Stimulated activated CD4-positive, alpha-beta T cell treated with anti-CD3 and anti-CD28 coated beads, Interleukin-1b, Interleukin-23, amount 100 ng/mL, for 1 hour (primary cell): ENCODE measurements at places on chromosomes 5 and 9.

- no peak for DNase-seq
Measured at GRCh38 chr5:59327191-59327980, 566.1 kb downstream of the PDE4D start.

- no peak for DNase-seq
Measured at GRCh38 chr9:121902461-121903135, 190.5 kb downstream of the TTLL11 start.

DNA sequence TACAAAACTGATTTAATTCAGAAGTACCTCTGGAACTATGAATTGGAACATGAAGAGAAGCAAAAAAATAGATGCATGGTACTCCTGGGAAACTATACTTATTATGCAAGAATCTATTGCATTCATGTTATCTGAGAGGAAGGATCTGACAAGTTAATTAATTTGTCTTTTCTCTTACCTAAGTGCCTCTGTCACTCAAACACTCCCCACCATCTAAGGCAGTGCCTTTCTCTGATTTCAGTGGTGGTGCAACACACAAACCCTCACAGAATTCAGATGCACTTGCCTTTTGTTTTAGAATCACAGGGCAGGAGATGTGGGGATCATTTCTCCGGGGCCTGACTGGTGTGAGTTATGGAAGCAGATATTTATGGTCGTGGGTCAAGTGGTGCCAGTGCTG, 52.5 kb upstream of the C9orf72 start:
- no peak for DNase-seq

DNA sequence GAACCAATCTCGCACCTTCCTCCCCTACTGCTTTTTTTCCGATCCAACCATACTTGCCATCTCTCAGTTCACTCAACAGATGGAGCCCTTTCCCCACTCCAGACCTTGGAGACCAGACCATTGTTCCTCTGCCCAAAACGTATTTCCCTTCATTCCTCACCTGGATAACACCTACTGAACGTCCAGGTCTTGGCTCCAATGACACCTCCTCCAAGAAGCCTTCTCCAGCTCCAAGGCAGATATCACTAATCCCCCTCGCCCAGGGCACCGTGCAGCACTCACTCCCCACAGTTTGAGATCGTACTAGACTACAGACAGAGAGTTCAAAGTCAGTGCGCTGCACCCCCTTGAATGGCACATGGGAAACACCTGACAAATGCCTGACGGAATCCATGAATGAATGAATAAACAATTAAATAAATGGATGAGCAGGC, 47.1 kb upstream of the AKNA start:
- DNase-seq, result no peak

GRCh38 chr9:78298046-78298765, 1.3 kb downstream of the PSAT1 start:
- peak; percentile 17 for DNase-seq

DNA sequence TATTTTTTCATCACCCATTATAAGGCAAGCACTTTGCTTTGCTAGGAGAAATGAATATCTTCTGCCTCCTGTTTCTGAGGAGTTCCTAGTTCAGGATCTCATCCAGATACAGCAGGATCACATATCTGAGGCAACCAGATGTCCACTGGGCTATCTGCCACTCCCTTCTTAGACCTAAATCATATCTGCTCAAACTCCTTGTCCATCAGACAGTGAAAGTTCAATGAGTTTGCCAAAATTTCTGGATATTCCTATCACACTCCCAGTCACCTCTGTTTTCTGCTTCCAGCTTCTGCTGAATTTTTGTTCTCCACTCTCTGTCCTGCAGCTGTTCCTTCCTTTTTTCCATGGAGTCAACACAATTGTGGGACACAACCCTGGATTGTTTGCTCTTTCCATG, 54.2 kb upstream of the BASP1 start:
- no peak for DNase-seq

DNA sequence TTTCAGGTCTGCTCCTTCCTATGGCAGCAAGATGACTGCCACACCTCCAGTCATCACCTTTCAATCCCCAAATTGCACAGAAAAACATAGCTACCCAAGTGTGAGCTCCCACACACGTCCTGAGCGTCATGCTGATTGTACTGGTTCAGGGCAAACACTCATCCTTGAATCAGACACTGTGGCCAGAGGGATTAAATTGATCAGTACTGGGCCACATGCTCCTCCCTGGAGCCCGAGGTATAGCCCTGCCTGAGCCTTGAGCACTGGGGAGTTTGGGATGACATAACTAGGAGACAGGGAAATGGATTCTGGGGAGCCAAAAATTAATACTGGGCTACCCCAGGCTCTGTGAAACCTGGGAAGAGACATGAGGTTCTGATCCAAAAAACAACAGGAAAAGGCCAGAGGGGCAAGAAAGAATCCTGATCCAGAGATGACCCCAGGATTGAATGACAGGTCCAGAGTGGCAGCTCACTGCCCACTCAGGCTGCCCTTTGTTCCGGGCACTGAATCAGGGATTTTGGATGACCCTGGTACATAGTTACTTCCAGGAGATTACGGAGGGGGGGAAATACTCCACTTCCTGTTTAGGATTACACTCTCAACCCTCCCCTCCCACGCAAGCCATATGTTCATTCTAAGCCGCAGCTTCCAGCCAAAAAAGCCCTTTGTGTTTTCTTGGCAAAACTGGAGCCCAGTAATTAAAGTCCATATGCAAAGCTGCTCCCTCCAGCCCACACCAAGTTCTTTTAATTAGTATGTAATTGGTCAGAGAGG, 141.6 kb upstream of the SPRY4 start:
- DNase-seq, result no peak

- DNase-seq, result no peak
Measured at GRCh38 chr9:87180361-87180760, 233.1 kb upstream of the GAS1 start.

DNA sequence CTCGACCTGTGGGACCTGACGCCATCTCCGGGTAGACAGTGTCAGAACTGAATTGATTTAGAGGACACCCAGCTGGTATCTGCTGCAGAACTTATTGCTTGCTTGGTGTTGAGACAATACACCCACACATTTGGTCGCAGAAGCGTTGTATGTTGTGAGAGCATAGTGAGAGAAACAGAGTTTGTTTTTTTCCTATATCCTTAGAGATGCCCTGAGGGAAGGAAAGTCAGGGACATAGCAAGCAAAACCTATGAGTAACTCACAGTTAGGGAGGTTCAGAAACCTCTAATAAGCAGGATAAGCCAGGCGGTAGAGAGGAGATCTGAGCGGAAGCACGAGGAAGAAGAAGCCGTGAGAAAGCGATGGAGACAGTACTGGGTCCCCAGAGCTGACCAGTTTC, 59.8 kb downstream of the PTCD2 start:
- no peak for DNase-seq

DNA sequence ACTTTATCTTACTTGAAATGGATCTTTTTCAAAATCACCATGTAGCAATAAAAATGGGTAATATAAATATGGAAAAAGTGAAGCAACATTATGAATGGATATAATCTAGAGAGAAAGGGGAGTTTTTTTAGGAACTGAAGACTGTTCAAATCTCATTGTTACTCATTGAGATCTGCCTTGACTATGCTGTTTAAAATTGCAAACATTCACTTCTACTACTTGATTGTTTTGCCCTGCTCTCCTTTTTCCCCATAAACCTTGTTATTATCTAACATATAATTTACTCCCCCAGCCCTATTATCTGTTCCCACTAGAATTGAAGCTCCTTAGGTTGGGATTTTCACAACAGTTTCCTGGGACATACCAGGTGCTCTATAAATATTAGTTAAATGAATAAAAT, 22.0 kb downstream of the PAM start:
- no peak for DNase-seq

- DNase-seq, result no peak
Measured at GRCh38 chr5:67089200-67089725, 107.3 kb downstream of the CD180 start.

DNA sequence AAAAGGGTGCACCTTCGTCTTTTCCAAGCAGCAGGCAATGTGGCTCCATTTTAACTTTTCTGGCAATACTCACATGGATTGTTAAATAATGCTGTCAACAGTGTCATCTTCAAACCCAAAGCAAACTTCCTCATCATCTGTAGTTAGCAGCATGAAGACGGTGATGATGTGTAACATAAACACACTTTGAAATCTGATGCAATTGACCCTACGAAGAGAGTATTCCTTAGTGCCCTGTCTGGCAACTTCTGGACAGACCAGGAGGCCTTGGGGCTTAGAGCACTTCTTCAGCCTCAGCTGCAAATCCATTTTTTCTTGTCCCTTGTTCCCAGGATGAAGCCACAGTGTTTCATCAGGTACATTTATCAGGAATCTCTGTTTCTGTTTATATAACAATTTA, 149.1 kb downstream of the GHR start:
- no peak for DNase-seq
